Left ventricle myocardium superior (tissue), 1 donor: ENCODE measurements at places on chromosomes 5 and 9.

DNA sequence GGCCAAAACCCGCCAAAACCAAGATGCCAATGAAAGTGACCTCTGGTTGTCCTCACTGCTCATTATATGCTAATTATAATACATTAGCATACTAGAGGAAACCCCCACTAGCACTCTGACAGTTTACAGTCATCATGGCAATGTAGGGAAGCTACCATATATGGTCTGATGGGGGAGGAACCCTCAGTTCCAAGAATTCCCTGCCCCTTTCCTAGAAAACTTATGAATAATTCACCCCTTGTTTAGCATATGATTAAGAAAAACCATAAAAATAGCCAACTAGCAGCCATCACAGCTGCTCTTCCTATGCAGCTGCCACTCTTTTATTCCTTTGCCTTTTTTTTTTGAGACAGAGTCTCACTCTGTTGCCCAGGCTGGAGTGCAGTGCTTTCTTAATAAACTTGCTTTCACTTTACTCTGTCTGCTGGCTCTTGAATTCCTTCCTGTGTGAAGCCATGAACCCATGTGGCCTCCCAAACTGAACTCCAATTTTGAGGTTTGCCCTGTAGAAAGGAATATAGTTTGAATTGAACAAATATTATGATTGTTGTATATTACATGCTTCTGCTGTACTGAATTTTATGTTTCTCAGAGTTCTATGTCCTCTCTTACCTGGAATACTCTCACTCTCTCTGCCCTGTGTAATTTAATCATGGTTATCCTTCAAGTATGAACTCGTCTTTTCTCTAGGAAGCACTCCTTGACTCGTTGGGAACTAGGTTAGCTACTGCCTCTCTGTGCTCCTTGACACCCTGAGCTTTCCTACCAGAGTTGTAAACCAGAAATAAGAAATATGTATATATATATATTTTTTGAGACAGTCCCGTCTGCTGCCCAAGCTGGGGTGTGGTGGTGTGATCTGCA is 59.8 kb downstream of the KIAA1958 start:
- DNase-seq = no peak

- DNase-seq = no peak
Observed at GRCh38 chr9:81637276-81637675, 52.1 kb downstream of the TLE1 start.

DNA sequence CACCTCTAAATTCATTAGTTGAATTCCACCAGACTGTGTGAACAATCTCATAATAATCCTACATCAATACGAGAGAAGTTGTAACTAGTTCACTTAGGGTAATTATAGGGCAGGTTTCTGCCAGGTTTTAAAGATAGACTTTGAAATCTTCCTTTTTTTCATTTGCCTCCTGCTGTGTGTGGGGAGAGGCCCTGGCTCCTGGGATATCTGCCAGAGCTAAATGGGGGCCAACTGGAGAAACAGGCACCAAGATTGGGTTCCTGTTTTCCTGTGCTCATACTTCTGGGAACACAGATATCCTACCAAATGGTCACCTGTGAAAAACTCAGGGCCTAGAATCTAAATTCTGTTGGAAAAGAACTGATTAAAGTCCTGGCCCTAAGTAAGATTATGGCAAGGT is 42.3 kb downstream of the SH3RF2 start:
- DNase-seq = peak; percentile 31

GRCh38 chr9:118330191-118330986 is 626.2 kb downstream of the TLR4 start:
- DNase-seq = no peak

DNA sequence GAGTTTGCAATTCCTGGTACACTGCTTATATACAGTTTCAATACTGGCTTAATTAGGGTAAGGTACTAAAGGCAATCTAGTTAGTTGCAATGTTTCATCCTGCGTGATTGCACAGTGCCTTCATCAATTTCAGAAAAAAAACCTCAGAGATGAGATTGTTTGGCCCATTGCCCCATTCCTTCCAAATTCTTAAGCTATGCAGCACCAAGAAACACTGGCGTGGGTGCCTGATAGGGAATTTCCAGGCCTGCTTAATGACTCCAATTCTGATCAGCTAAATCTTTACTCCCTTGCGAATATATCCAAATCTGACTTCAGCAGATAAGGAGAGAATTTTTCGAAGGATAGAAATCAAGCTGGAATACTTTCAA is 35.9 kb upstream of the GAS1 start:
- no peak for DNase-seq

DNA sequence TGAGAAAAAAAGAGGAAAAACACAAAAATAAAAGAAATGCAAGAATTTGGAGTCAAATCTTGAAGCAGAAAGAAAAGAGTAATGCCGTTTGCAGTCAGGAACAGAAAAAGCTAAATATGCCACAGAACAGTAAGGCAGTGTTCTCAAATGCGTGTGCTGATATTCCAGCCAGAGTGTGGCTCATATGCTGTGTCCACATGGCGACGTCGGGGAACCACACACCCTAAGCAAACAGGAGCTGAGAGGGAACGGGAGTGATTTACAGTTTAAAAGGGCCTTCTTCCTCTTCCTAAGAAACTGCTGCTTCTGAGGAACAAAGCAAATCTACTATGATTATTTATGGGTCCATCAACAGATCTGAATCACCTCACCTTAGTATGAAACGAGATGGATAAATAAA is 42.7 kb downstream of the DDX31 start:
- DNase-seq = no peak

DNA sequence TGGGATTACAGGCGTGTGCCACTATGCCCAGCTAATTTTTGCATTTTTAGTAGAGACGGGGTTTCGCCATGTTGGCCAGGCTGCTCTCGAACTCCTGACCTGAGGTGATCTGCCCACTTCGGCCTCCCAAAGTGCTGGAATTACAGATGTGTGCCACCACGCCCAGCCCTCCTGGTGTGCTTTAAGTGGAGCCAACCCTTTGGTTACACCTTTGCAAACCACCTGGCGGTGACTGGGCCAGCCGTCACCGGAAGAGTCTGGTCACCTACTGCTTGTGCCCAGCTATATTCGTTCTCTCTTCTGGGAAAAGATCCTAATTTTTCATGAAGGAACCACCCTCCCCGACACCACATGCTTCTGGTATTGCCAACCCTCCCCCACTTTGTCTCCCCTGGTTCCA is 35.9 kb downstream of the COL23A1 start:
- DNase-seq = no peak

DNA sequence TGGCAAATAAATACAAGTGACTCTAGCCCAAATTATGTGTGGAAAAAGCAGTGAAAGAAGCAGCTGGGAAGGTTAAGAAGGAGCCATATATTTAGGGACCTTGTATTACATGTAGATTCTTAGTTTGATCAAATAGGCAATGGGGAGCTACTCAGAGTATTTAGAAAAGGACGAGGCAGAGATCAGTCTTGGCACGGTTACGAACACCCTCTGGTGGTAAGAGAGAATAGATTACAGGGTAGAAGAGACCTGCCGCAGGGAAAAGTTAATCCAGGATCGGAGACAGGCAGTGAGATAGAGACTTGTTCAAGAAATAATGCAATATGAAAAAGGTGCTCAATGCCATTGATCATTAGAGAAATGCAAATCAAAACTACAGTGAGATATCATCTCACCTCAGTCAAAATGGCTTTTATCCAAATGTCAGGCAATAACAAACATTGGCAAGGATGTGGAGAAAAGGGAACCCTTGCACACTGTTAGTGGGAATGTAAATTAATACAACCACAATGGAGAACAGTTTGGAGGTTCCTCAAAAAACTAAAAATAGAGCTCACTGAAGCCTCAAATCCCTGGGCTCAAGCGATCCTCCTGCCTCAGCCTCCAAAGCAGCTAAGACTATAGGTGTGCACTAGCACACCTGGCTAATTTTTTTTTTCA is 12.0 kb downstream of the INIP start:
- DNase-seq = no peak

DNA sequence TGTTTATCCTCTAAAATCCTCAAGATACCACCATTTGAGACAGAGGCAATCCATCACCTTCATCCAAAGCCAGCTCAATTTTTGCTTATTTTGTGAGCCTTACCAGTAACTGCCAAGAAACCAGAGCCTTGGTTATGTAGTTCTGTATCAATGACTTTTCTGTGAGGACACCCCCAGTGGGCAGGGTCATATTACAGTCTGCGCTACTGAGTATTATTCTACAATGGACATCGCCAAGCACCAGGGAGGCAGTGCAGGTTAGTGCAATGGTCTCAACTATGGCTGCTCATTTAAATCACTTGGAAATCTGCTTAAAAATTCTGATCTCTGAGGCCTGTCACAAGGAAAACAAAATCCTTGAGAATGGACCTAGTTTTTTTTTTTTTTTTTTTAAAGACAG is 90.5 kb upstream of the NIPAL4 start:
- no peak for DNase-seq

DNA sequence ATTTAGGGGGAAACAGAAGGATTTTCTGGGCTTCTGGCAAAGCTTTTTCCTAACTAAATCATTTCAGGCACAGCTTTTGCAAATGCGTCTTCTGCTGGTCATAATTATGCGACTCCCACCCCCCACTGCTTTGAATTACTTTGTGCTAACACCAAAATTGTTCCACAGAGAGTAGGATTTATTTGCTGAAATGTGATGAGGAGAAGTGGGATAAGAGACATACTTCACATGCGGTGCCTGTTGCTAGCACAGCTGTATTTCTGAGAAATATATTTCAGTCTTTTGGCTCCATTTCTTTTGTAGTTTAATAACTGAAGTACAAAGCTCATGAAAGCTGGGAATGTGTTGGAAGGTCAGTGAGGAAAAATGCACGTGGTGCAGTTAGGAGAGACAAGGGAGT is 83.2 kb upstream of the TAS2R1 start:
- DNase-seq = no peak

DNA sequence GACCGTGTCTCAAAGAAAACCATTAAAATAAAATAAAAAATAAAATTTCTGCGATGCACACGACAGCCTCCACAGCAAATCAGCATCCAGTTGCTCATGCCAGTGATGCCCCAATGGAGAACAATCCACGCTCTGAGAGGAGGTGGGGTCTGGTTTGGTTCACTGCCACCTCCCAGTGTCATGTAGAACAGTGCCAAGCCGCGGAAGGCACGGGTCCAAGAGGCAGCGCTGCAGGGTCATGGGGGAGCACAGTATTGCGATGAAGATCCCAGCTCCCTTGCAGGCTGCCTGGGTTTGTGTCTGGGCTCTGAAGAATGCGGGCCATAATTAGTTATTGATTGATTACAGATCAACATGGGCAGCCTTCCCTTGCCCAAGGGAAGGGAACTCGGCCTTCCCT is 6.1 kb upstream of the CACFD1 start:
- DNase-seq = no peak

- peak; percentile 60 for DNase-seq
Observed at GRCh38 chr5:172170251-172170701, 17.7 kb downstream of the STK10 start.

DNA sequence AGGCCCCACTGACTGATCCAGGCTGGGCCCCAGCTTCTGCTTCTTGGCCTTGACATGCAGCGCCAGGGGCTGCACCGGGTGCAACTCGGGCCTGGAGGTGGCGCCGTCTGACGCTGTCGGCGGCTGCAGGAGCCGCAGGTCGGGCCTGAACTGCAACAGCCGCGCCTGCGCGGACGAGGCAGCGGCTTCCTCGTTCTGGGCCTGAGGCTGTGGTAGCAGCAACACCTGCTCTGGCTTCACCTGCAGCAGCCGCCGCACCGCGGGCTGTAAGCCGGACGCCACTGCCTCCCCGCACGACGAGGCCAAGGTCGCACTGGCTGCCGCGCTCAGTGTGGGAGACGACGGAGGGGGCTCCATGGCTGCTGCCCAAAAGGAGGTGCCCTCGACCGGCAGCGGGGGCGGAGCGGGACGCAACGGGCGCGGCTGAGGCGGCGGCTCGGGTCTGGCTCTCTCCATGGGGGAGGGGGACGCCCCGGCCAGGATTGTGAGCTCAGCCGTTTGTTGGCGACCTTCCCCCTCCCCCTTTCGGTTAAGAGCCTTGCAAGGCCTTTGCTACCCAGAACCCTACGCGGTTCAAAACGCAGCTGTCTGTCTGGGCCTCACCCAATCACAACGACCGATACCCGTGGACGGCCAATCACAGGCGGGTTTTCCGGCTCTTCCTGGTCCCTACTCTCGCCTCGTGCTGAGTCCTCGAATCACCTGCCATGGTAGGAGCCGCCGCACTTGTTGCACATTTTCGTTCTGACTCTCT is 438 bp downstream of the SOX30 start:
- peak; percentile 83 for DNase-seq

- no peak for DNase-seq
Observed at GRCh38 chr5:137221943-137222342, 277.2 kb downstream of the SPOCK1 start.

- no peak for DNase-seq
Observed at GRCh38 chr9:5592231-5592630, 36.7 kb upstream of the RIC1 start.

- DNase-seq = no peak
Observed at GRCh38 chr9:74304598-74304997, 192.5 kb upstream of the RORB start.

DNA sequence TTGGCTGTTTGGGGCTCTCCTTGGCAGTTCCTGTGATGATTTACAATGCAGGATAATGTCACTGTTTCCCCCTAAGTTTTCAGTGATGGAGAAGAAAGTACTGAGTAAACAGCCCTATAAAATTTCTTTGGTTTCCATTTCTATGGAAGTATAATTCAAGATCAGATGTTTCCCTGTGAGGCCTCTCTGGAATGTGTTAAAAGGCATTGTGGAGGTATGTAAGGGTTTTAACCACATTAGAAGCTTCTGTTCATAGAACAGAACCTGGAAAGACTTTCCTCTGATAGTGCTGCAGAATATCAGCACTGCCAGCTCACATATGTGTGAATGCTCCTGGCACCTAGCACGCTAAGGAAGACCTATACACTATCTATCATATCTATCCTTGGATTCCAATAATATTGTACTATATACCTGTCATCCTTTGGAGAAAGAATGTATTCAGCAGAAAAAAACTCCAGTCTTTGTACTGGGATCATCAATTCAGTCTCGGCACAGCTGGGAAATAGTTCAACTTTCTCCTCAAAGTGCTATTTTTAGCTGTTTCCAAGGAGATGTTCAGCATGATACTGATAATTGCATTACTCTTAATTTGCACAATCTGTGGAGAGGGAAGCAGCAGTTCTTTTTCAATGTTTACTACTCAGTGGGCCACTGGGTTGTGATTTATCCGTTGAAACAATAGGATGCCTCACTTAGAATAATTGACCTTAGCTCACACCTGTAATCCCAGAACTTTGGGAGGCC is 21.9 kb downstream of the TTC1 start:
- no peak for DNase-seq

DNA sequence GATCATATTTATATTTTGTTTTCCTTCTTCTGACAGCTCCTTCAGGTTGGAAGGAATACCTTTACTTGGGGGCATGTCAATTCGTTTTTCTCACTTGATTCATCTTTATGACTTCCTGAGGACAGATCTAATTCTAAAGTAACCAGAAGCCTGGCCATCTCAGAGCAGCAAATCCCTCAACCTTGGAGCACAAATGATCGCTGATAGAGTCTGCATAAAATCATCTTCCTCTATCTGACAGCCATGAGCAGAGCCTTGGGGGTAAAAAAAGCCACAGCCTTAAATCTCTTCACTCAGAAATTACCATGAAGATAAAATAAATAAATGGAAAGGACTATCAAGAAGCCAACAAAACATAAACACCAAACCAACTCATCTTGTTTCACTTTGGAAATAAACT is 325.8 kb downstream of the PRR16 start:
- no peak for DNase-seq

- DNase-seq = no peak
Observed at GRCh38 chr9:135787776-135788575, 86.0 kb downstream of the KCNT1 start.

GRCh38 chr9:93100276-93100636 is 4.2 kb downstream of the CARD19 start:
- DNase-seq = no peak

GRCh38 chr9:87499424-87500017 is 1.9 kb downstream of the DAPK1 start:
- DNase-seq = no peak

GRCh38 chr5:169393907-169394306 is 93.0 kb upstream of the SLIT3 start:
- DNase-seq = no peak
